SJCRH30 (cell line): ENCODE measurements at places on chromosomes 2 and 18. TPM values are rescaled to one million over a fixed set of nuclear protein-coding genes. Genes with fewer than 3 reads are reported as not detected.
A peak's percentile ranks its signal among the peaks of the same experiment; 100 is the strongest.

The EVA1A gene
- total RNA-seq: not detected in 2 replicates

The ALPI gene
- total RNA-seq: not detected in 2 replicates

- peaks cover 3% of the 10 kb centered on the region; the same call in 1 of the 2 replicates for H3K4me1 ChIP-seq
- H3K4me3 ChIP-seq: no peak overlapping the region
- H3K36me3 ChIP-seq: no peaks in the 10 kb centered on the region
- H3K27ac ChIP-seq: no peak overlapping the region
Measured at GRCh38 chr2:65153515-65153914, 23.6 kb upstream of the RAB1A start.

The TCF23 gene
- not detected in 2 replicates for total RNA-seq

- H3K4me1 ChIP-seq: no peaks in the 10 kb centered on the region
- no peaks in the 10 kb centered on the region for H3K36me3 ChIP-seq
- no peak overlapping the region for H3K4me3 ChIP-seq
- H3K27ac ChIP-seq: no peak overlapping the region
- DNase-seq: no peak
Measured at GRCh38 chr2:157662401-157662800, 33.7 kb upstream of the ACVR1C start.

The APLF gene
- 4.6 TPM in 2 replicates for total RNA-seq

DNA sequence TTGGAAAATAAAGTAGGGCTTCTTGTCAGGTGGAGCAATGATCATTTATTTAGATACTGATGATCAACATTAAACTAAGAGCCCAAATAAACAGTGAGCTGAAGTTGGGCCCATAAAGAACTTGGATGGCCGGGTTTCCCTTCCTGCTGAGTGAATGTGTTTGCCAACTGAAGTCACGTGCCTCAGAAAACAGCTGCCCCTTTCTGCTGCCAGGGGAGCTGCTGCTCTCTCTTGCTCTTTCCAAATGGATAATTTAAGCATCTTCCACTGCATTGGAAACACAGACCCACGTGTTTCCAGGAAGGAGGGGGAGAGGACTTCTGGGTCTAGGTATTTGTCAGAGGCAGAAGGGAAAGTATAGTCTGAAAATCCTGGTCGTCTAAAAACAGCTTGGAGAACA lies 22.9 kb upstream of the NCKAP5 start:
- H3K27me3 ChIP-seq: no peaks in the 10 kb centered on the region
- no peaks in the 10 kb centered on the region for H3K4me1 ChIP-seq
- DNase-seq: peak; percentile 11

The SLC9A2 gene
- total RNA-seq: 0.10 TPM in 2 replicates

DNA sequence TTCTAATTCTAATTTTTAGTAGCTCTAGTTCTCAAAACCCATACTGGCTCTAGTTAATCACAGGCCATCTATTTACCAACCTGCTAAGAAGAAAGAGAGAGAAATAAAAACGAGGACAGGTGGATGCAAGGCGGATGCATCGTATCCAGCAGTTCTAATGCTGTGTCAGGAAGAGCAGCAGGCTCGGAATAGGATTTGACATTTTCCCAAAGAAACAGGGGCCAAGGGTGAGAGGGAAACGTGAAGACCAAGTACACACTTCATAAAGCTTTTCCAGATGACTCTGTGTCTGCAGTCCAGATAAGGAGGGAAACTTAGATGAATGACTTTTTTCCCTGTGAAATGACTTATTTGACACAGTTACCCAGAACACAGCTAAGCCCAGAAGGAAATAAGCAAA lies 117.5 kb downstream of the ESCO1 start:
- H3K27ac ChIP-seq: no peak overlapping the region
- H3K27me3 ChIP-seq: no peaks in the 10 kb centered on the region
- no peaks in the 10 kb centered on the region for H3K36me3 ChIP-seq
- DNase-seq: no peak

The HOXD13 gene
- 11.0 and 13.6 TPM in 2 replicates for total RNA-seq

GRCh38 chr18:55439056-55439455 lies 148.9 kb downstream of the TCF4 start:
- no peak overlapping the region for H3K27ac ChIP-seq
- H3K4me3 ChIP-seq: no peak overlapping the region
- H3K4me1 ChIP-seq: no peaks in the 10 kb centered on the region
- DNase-seq: no peak
- no peaks in the 10 kb centered on the region for H3K36me3 ChIP-seq

- peak overlapping the region; percentile 76 for H3K27ac ChIP-seq
- H3K36me3 ChIP-seq: no peaks in the 10 kb centered on the region
- H3K4me1 ChIP-seq: peaks cover 41% of the 10 kb centered on the region
- H3K27me3 ChIP-seq: no peaks in the 10 kb centered on the region
- DNase-seq: no peak
- no peak overlapping the region for H3K4me3 ChIP-seq
Measured at GRCh38 chr2:217642944-217643343, 359.9 kb downstream of the TNS1 start.

DNA sequence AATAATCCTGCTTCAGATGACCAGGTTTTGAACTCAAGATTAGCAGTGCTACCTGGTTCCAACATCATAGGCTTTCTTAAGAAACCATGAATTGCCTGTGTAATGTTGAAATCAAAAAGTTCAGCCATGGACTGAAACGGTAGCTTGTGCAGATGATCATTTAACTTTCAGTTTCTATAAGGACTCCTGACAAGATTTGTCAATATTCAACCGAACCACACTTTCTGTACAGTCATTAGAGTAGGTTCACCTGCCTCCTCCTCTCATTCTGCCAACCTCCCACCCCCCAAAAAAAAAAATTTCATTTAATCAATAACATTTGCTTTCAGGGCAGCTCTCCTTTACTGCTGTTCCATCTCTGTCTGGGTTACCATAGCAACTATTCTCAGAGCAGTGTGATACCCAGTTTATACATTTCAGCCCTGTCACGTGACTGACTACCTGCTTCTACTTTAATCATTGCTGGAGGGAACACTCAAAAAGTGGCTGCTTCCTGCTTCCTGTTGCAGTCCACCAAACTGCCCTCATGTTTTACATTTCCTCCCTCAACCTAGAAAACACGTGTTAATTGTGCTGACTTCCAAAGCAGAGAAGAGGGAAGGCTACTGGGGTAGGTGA lies 275.5 kb downstream of the SS18 start:
- H3K4me1 ChIP-seq: peaks cover 19% of the 10 kb centered on the region
- no peak overlapping the region for H3K4me3 ChIP-seq
- no peak for DNase-seq
- H3K36me3 ChIP-seq: no peaks in the 10 kb centered on the region

GRCh38 chr2:3099145-3099859 lies 278.3 kb downstream of the EIPR1 start:
- DNase-seq: no peak
- no peaks in the 10 kb centered on the region for H3K27me3 ChIP-seq
- H3K36me3 ChIP-seq: no peaks in the 10 kb centered on the region
- 0 out of 2 replicates have a peak, but pooled peaks cover 3% of the 10 kb centered on the region for H3K4me1 ChIP-seq

GRCh38 chr2:229301237-229301636 lies 30.1 kb upstream of the PID1 start:
- H3K27me3 ChIP-seq: peaks cover 3% of the 10 kb centered on the region
- no peak overlapping the region for H3K4me3 ChIP-seq

DNA sequence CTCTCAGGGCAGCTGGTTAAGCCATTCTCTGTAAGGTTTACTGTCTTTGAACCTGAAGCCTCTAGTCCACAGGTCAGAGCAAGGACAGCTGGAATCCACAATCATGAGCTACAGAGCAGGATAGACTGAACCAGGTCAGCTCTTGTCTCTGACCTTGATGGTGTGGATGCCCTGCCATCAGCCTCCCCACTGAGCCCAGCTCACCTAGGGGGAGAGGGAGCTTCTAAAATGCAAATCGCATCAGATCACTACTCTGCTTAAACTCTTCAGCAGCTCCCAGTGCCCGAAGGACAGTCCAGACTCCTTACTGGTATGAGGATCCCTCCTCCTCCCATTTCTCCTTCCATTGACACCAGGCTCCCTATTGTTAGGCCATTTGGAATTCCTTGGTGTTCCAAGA lies 255.3 kb upstream of the CCDC68 start:
- no peaks in the 10 kb centered on the region for H3K4me1 ChIP-seq
- H3K4me3 ChIP-seq: no peak overlapping the region
- no peak for DNase-seq
- no peaks in the 10 kb centered on the region for H3K36me3 ChIP-seq

The ACTR3 gene
- 165 and 177 TPM in 2 replicates for total RNA-seq

The SPATA3 gene
- not detected in 2 replicates for total RNA-seq

DNA sequence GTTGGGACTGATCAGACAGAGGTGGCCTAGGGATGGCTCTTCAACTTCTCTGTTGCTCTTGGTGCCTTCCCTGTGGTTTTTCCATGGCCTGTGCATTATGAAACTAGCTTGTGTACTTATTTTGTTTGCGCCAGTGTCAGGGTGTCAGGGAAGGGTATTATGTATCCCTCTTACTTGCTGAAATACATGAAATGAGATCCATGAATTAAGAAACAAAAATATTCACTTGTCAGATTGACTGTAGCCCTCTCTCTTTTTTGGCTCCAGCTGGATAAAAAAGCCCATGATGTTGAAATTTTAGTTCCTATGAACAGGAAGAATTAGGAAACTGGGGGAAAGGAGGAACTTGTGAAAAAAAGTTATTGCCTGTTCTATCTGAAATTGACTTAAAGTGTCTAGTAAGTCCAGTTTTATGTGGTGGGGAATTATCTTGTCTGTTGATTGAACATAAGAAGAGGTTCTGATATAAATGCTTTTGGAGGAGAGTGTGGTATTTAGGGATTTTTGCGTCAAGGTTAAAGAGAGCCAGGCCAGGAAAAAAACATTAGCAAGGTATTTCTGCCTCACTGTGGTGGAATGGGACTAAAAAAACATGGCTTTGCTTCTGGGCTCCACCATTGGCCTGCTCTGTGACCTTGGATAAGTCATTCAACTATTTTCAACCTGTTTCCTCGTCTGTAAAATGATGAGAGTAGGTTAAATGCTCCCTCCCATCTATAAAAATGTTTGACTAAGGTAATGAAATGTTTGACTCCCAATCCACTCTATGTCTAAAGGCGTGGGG lies 12.0 kb downstream of the UGP2 start:
- no peaks in the 10 kb centered on the region; the same call in 1 of the 2 replicates for H3K4me1 ChIP-seq
- no peak overlapping the region for H3K27ac ChIP-seq
- peaks cover 31% of the 10 kb centered on the region for H3K36me3 ChIP-seq
- H3K27me3 ChIP-seq: no peaks in the 10 kb centered on the region
- no peak for DNase-seq

DNA sequence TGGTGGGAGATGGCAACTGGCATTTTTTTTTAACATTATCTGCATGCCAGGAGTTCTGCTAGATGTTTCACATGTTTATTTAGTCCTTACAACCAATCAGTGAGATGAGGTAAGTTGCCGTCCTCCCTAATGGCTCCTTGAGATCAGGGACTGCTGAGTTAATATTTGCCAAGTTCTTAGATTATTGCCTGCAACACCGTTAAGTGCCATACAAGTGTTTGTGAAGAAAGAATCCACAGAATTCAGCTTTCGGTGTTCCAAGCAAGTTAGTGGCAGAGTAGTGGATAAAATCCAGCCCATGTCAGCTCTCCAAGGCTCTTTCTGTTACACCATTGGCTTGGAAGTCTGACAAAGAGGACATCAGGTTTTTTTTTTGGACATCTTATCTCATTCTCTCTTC lies 95.9 kb downstream of the C1QL2 start:
- H3K27me3 ChIP-seq: no peaks in the 10 kb centered on the region
- H3K4me1 ChIP-seq: no peaks in the 10 kb centered on the region
- H3K4me3 ChIP-seq: no peak overlapping the region
- DNase-seq: no peak

The DHRS9 gene
- not detected in 2 replicates for total RNA-seq

The ABCB11 gene
- not detected in 2 replicates for total RNA-seq

GRCh38 chr2:36329746-36330472 lies 25.7 kb upstream of the CRIM1 start:
- no peak for DNase-seq
- no peaks in the 10 kb centered on the region for H3K27me3 ChIP-seq
- H3K27ac ChIP-seq: no peak overlapping the region
- no peak overlapping the region for H3K4me3 ChIP-seq
- peaks cover 11% of the 10 kb centered on the region; the same call in 1 of the 2 replicates for H3K4me1 ChIP-seq

- no peak overlapping the region for H3K4me3 ChIP-seq
- H3K27ac ChIP-seq: no peak overlapping the region
- no peak for DNase-seq
Measured at GRCh38 chr2:61252031-61252430, 90.0 kb downstream of the C2orf74 start.

- no peaks in the 10 kb centered on the region for H3K36me3 ChIP-seq
- H3K4me3 ChIP-seq: no peak overlapping the region
- DNase-seq: no peak
- H3K27me3 ChIP-seq: no peaks in the 10 kb centered on the region
- no peaks in the 10 kb centered on the region for H3K4me1 ChIP-seq
Measured at GRCh38 chr2:148957023-148957422, 81.5 kb upstream of the LYPD6B start.

GRCh38 chr2:148642112-148642744 lies 2.3 kb upstream of the EPC2 start:
- no peak for DNase-seq
- H3K4me3 ChIP-seq: no peak overlapping the region
- H3K27me3 ChIP-seq: no peaks in the 10 kb centered on the region

The PAX3 gene
- 116 and 117 TPM in 2 replicates for total RNA-seq

- no peak for DNase-seq
- no peak overlapping the region for H3K27ac ChIP-seq
- no peaks in the 10 kb centered on the region for H3K27me3 ChIP-seq
- H3K36me3 ChIP-seq: no peaks in the 10 kb centered on the region
Measured at GRCh38 chr2:1055014-1055595, 104.5 kb downstream of the SNTG2 start.

The CKAP2L gene
- 31.0 and 33.7 TPM in 2 replicates for total RNA-seq

The PROC gene
- not detected in 2 replicates for total RNA-seq

- no peaks in the 10 kb centered on the region for H3K27me3 ChIP-seq
- H3K4me1 ChIP-seq: no peaks in the 10 kb centered on the region
- no peak overlapping the region for H3K27ac ChIP-seq
- H3K36me3 ChIP-seq: no peaks in the 10 kb centered on the region
- no peak for DNase-seq
- H3K4me3 ChIP-seq: no peak overlapping the region
Measured at GRCh38 chr18:45481821-45482220, 133.5 kb upstream of the SLC14A2 start.

GRCh38 chr2:208150956-208151355 lies 5.0 kb upstream of the CRYGB start:
- no peaks in the 10 kb centered on the region for H3K27me3 ChIP-seq
- H3K36me3 ChIP-seq: no peaks in the 10 kb centered on the region
- H3K4me3 ChIP-seq: no peak overlapping the region
- DNase-seq: no peak
